ENCODE measurements at places on chromosomes 4 and X.

DNA sequence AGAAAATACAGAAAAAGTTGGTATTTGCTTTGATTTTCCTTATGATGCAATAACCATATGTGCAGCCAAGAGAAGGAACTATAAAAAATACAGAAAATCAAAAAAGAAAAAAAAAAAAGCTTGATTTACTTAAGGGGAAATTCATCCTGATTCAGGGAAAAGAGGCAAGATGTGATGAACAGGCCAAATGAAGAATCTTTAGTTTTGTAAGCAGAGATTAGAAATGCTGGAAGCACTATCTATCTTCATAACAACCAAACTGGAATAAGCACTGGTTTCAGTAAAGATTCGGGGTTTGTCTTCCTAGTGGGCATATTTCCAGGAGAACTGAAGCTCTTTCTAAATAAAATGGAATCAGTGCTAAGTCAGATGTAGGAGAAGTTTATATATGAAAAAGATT, 82.9 kb upstream of the KCNIP4 start:
- DNase-seq, result no peak

DNA sequence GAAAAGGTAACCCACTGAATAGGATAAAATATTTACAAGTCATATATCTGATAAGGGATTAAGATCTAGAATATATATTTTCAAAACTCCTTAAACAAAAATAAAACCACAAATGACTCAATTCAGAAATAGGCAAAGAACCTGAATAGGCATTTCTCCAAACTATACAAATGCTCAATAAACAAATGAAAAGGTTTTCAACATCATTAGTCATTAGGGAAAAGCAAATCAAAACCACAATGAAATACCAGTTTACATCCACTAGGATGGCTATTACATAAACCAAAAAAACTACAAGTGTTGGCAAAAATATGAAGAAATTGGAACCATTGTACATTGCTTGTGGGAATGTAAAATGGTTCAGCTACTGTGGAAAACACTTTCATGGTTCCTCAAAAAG, 167.0 kb upstream of the GALNT7 start:
- DNase-seq, result no peak

- DNase-seq, result peak; percentile 73
Measured at GRCh38 chrX:133085785-133086184, 11.1 kb downstream of the USP26 start.

DNA sequence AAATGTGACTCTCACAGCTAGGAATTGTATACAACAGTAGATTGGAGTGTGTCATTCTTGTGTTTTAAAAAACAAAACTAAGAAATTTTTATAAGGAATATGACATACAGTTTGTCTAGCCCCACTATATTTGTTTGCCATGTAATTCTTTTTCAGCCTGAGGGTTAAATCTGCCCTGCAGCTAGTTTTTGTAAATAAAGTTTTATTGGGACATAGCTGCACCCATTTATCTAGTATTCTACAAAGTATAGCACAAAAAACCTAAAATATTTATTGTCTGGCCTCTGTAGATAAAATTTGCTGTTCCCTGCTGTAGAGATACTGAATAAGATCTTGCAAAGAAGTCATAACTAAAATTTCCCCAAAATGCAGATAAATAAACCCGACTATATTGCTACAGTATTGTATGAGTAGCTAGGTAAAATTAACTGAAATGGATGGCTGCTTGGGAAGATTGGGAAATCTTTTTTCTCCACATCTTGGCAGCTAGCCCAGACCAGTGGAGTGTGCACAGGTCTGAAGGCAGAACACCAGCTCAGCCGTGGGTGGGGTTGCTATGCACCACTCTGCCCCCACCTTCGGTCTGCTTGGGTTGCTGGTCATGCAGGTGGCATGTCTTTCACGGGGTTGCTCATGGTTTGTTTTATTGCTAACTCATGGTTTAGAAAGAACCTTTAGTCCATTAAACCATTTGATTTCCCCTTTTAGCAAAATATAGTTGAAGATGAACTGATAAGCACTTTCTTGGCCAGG, 127.9 kb downstream of the KLHL8 start:
- DNase-seq, result peak; percentile 98

DNA sequence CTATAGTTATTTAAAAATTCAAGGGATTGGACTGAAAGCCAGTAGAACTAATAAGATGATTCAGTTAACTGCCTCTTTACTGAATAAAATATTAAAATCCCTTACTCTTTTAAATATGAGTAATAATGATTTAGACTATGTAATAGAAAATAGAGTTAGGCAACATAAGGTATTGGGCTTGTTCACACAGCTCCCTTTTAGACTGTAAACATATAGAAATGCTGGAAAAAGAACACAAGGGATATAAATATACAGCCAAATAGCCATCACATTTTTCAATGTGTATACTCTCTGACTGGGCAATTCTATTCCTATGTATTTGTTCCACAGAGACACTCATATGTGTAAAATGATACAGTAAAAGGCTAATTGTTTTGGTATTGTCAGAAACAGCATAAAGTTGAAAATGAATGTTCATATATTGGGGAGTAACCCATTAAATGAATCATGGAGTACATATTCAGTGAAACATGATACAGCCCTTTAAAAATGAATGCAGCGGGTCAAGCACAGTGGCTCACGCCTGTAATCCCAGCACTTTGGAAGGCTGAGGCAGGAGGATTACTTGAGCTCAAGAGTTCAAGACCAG, 129.8 kb downstream of the TBC1D19 start:
- DNase-seq, result no peak

- no peak for DNase-seq
Measured at GRCh38 chrX:153970357-153971123, 1.1 kb downstream of the HCFC1 start.

- DNase-seq, result no peak
Measured at GRCh38 chr4:126779436-126780166, 853.2 kb upstream of the INTU start.

GRCh38 chr4:169269916-169270809, 593 bp downstream of the SH3RF1 start:
- DNase-seq, result peak; percentile 68

GRCh38 chr4:76897536-76898384, at the start of gene SOWAHB:
SOWAHB (minus strand) TSS chr4:76898144; CDS start chr4:76897849, 295 bp downstream.
- DNase-seq, result peak; percentile 70

GRCh38 chr4:27218013-27218412, 357.4 kb downstream of the STIM2 start:
- DNase-seq, result no peak

GRCh38 chr4:80619070-80619674, 283.6 kb downstream of the CFAP299 start:
- no peak for DNase-seq

- no peak for DNase-seq
Measured at GRCh38 chrX:23511793-23512192, 155.5 kb upstream of the PRDX4 start.

GRCh38 chr4:184959309-184959708, 59.0 kb upstream of the HELT start:
- DNase-seq, result no peak

DNA sequence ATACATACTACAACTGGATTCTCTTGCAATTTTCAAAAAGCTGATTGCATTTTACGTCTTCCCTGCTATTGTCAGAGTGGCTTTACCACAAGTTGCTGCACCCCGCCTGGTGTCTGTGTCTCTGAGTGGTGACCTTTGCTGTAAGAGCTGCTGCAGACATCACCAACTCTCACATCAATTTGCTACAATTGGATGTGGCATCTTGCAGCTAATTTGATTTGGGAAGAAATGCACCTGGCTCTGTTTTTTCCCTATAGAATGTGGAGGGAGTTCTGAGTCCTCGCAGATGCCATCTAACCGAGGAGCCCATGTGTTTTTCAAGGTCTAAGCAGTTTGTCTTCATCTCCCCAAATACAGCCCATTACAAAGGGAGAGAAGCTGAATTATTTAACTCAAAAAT, 73.8 kb upstream of the PHOX2B start:
- DNase-seq, result no peak

- DNase-seq, result no peak
Measured at GRCh38 chrX:78946178-78946931, 1.2 kb downstream of the P2RY10 start.

GRCh38 chrX:2863646-2864045, 34.9 kb downstream of the GYG2 start:
- DNase-seq, result no peak

DNA sequence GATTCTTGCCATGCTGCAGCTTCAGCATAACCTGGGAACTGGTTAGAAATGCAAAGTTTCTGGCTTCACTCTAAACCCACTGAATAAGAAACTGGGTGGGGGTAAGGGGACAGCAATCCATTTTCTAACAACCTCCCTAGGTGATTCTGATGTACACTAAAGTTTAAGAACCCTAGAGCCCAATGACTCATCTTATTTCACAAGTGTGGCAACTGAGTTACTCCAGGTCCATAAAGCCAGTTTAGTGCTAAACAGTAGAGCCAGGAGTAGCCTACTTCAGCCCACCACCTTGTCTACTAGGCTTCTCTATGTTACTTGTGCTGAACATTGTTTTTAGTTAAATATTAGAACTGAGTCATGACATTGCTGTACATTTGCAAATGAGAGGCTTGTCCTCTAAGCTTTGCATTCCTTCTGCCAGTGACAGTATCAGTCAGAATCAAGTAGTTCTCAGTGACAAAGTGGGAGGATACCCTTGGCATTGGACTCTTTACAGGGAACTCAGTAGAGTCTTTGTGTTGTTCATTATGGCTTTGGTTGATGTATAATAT, 518.0 kb downstream of the RPA4 start:
- DNase-seq, result no peak

DNA sequence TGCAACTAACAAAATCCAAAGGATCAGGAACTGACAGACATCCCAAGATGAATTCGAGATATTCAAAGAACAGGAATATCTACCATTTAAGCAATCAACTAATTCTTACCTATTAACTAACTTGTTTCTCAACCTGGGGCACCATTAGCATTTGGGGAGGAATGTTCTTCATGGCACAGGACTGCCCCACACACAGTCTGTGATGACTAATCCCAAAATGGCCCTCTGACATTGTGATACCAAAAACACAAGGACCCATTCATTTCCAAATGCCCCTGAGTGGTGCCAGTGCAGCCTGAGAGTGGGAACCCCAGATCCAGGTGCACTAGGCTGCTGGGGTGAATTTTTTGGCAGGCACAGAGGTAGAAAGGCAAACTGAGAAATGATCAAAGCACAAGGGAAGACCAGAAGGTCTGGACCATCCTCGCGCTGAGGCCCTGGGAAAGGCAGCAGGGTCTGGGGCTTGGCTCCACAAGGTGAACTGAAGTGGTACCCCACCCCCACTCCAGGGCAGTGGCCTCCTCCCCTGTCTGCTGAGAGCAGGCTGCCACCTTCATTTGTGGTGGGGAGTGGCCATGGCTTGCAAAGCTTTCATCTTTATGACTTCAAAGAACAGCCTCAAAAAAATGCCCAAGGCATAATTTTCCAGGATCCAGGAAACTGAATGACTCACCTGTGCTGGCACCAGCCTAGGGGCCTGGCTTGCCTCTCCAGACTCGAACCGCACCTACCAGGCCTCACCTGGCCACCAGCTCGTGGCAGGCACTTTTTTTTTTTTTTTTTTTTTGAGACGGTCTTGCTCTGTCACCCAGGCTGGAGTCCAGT, 122.4 kb downstream of the BCOR start:
- DNase-seq, result peak; percentile 76

- no peak for DNase-seq
Measured at GRCh38 chrX:130343411-130343810, 3.7 kb downstream of the SLC25A14 start.

DNA sequence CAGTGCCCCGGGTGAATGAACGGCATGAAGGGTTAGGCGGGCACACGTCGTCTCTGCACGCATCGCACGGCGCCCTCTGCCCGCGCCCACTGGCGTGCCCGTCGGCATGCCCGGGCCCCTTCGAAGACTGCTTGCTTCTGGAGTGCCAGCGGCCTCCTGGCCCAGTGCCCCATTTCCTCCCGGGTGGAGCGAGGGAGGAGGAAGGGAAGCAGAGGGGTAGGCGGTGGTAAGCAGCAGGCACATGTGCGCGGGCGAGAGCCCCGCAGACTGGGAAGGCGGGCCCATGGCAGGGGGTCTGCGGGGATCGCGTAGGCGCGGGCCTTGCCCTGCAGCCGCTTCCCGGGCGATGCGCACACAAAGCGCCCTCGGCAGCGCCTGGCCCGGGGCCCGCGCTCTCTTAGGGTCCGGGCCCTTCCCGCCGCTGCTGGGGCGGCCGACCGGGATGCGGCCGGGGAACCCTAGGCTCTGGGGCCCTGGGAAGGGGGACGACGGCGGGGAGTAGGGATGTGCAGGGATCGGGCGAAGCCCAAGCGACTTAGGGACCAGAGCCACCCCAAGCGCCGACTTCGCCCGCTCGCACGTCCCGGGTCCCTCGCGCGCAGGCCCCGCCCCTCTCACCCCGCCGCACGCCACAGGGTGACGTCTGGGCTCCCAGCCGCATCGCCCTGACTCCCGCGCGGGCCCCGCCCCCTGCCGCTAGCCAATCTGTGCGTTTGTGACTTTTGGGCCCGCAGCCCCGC, 866 bp upstream of the EMD start:
- DNase-seq, result no peak

DNA sequence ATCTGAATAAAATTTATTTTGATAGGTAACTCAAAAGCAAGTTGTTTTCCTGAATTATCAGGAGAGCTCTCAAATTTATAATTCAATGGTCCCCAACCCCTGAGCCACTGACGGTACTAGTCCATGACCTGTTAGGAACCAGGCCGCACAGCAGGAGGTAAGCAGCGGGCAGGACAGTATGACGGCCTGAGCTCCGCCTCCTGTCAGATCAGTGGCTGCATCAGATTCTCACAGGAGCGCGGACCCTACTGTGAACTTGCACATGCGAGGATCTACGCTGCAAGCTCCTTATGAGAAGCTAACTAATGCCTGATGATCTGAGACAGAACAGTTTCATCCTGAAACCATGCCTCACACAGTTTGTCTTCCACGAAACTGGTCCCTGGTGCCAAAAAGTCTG, 37.9 kb upstream of the SEC24B start:
- no peak for DNase-seq

DNA sequence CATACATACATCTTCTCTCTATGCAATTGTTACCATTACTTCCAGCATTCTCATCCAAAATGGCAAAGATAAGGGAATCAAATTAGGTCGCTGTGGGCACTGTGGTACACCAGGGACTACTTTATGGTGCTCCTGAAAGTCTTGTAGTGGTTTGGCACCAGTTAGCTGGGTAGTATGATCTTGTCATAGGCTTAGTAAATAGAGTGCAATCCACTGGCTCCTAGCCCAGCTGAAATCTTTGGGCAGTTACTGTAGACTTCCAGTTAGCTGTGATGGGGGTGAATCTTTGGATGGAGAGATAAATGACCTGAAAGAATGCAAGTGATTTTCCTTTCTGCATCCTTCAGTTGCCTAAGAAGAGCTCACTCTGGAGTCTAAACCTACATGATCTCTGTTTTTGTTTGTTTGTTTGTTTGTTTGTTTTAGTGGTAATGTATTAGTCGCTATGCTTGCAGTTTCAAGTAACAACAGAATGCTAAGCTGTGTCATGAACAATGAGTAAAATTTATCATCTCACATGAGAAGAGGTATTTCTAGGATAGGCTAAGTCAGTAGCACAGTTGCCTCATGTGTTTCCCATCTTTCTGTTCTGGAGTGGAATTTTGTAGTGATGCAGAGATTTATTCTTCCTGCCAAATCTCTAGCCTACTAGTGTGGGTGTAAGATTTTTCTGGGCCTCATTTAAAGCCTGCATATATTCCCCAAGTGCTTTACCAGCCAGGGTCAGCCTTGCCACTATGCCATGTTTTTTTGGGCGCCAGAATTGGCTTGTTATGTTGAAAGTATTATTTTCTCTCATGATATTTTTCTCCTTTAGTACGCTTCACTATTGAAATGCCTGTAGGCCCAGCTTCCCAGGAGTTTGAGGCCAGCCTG, 24.2 kb downstream of the HERC3 start:
- no peak for DNase-seq
